ENCODE measurements at places on chromosomes 5 and 9.

- DNase-seq = no peak
Observed at GRCh38 chr9:126609711-126610388, 3.9 kb upstream of the LMX1B start.

DNA sequence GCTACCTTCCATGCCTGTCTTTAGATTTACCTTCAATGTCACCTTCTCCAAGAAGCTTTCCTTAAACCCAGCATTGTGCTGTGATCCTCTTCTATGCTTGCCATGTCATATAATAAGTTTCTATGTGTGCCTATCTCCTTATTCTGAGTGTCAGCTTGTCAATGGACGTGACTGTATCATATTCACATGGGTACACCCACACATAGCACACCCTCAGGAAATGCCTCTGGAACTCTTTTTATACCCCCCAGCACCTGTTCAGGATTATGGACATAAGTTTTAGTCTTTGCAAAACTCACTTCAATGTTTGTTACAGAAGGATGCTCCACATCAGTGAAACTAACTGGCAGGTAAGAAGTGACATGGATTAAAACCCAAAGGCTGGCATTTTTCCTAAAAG is 7.4 kb downstream of the GAS1 start:
- DNase-seq = no peak

- DNase-seq = no peak
Observed at GRCh38 chr9:14888272-14888671, 22.0 kb downstream of the FREM1 start.

GRCh38 chr9:128138001-128138400 is 10.5 kb upstream of the PTGES2 start:
- DNase-seq = no peak

DNA sequence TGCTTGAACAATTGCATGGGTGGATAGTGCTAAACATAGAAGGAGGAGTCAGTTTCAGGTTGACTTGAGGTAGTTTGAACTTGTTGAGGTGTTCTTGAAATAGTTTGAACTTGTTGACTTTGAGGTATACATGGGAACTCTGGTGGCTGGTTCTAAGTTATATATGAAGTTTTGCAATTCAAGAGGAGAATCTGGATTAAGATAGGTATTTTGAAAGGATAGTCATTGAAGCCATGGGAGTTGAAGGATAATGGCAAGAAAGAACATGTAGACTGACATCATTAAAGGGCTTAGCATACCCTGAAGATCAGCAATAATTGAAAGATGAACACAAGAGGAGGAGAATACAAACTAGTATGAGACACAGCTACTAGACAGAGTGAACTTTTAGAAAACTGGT is 181.9 kb upstream of the MRPS30 start:
- no peak for DNase-seq

DNA sequence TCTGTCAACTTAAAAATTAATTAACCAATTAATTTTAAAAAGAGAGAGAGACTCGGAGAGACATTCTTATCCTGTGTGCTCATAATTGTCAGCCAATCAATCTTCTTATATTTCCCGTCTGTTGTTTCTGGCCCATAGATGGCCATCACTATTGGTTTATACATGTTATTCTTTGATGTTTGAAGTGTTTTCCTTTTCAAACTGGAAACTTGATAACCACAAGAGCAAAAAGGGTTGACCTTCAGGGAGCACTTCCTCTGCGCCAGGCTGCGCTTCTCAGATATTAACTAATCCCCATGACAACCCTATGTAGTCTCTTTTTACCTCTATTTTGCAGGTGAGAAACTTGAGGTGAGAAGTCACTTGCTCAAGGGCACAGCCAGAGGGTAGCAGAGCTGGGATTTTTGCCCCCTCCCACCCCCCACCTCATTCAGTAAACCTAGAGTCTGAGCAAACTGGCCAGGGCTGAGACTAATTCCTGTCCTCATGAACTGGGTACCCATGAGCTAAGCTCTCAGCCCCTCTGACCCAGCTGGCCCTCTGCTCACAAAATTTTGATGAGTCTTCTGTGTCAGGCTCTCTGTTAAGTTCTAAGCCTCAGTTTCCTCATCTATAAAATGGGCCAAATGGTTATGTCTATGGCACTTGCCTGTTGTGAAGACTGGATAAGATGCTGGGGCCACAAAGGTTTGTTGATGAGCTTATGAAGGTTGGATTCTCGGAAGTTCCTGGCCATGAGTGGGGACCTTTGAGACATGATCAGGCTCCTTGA is 86.0 kb upstream of the SH3PXD2B start:
- DNase-seq = no peak

DNA sequence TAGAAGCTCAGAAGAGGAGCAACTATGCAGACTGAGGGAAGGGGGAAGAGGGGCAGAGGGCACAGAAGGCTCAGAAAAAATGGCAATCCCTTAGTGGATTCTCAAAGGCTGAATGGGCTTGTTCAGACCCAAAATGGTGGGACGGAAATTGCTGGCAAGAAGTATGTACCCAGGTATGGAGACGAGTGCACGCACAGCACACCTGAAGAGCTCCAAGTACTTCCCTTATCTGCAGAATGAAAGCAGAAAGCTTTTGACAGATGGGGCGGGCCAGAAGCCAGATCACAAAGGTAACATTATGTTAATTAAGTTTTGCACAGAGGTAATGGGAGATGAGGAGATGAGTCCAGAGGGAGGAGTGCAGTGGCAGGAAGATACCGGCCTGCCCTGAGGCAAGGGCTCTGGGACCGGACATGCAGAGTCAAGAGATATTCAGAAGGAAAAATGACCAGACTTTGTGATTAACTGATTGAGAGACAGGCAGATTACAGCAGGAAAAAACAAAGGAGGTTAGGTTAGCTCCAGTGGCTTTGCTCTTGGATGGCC is 138.1 kb upstream of the PIK3R1 start:
- no peak for DNase-seq

- DNase-seq = no peak
Observed at GRCh38 chr5:126909856-126910255, 120.5 kb downstream of the MARCHF3 start.

- no peak for DNase-seq
Observed at GRCh38 chr9:87342743-87343142, 154.9 kb upstream of the DAPK1 start.

- DNase-seq = peak; percentile 20
Observed at GRCh38 chr5:145937432-145938250, 1.3 kb downstream of the SH3RF2 start.

GRCh38 chr5:171275841-171276544 is 33.1 kb upstream of the TLX3 start:
- no peak for DNase-seq

- DNase-seq = no peak
Observed at GRCh38 chr9:16099732-16100536, 547.1 kb downstream of the CCDC171 start.

- no peak for DNase-seq
Observed at GRCh38 chr5:88827997-88828396, 55.0 kb downstream of the MEF2C start.

DNA sequence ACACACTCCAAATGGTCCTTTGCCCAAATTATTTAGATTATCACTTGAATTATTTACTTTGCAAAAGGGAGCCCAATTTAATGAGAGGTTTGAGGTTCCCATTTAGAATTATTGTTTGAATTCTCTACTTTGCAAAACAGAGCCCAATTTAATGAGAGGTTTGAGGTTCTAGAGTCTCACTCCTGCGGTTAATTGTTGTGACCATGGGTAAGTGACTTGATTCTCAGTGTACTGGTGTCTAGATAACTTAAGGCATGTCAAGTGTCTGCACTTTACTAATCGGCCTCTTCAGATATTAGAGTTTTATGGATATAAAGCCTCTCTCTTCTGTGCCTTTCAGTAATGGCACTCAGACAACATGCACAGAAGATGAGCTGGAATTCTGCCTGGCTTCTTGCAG is 67.5 kb downstream of the YIPF5 start:
- no peak for DNase-seq

- DNase-seq = no peak
Observed at GRCh38 chr9:21028466-21028865, 3.0 kb downstream of the HACD4 start.

- DNase-seq = no peak
Observed at GRCh38 chr5:67652201-67652600, 455.6 kb upstream of the CD180 start.

GRCh38 chr9:135515083-135515951 is 5.9 kb upstream of the LCN1 start:
- DNase-seq = no peak

- DNase-seq = no peak
Observed at GRCh38 chr9:120175031-120175430, 404.9 kb downstream of the CDK5RAP2 start.

GRCh38 chr9:3768712-3769457 is 243.1 kb upstream of the RFX3 start:
- DNase-seq = no peak

GRCh38 chr5:6728011-6728794 is 15.0 kb downstream of the TENT4A start:
- no peak for DNase-seq

GRCh38 chr9:91160599-91161464 is 200.9 kb downstream of the AUH start:
- DNase-seq = no peak

DNA sequence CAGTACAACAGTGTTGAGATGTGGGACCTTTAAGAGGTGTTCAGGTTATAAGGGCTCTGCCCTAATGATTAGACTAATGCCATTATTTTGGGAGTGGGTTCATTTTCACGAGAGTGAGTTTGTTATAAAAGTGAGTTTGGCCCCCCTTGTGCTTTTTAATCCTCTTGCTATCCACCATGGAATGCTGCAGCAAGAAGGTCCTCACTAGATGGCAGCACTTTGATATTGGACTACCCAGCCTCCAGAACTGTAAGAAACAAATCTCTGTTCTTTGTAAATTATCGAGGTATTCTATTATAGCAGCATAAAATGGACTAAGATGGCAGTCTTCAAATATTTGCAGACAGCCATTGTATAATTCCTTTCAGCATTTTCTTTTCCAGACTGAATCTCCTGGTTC is 212.4 kb downstream of the LRRC70 start:
- DNase-seq = no peak

GRCh38 chr5:167217097-167217743 is 1074.2 kb upstream of the WWC1 start:
- DNase-seq = no peak

- peak; percentile 57 for DNase-seq
Observed at GRCh38 chr5:147748590-147748989, 33.9 kb downstream of the JAKMIP2 start.

DNA sequence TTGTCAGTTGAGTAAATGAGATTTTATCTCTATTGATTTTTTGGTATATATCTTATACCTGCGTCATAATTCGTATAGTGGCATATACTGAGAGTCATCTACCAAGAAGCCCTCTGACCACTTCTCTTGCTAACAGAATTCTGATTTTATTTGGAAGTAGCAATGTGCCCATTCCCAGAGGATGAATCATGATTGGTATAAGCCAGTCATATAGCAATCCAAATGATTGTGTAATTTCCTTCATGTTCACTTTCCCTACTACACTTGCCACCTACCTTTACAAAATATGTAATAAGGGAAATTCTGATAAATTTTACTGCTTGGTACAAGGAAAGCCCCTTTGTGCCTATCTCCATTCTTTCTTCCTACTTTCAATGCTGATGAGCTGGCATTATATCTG is 16.1 kb upstream of the ZNF462 start:
- no peak for DNase-seq

- DNase-seq = no peak
Observed at GRCh38 chr5:95794070-95794516, 28.4 kb downstream of the GLRX start.

DNA sequence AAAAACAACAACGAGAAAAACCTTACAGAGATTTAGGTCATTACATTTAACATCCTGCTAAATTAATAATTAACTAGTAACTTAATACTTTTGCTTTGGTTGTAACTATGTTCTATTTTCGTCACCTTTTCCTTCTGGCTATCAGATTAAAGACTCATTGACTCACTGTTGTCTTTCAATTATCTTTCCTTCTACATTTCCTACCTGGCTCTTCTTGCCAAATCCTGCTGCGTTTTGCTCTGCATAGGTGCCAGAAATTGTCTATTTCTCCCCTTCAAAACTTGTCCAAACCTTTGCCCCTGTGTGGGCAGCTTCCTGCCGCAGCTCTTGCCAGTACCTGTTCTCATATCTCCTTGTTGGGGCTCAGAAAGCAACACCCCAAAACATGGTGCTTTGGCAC is 235.5 kb upstream of the ZNF608 start:
- no peak for DNase-seq

DNA sequence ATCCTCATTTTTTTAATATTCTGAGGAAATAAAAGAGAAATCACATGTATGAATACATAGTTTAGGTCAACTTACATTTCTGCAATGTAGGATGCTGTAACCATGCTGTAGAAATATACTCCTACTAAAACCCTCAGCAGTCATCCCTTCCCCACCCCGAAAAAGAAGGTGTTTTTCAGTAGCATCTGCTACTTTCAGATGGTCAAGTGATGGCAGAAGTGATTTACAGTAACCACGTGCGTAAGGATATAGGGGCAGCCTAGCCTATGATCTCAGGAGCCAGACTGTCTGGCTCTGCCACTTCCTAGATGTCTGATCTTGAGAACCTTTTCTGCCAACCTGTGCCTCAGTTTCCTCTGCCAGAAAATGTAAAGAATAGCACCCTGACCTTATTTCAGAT is 26.0 kb upstream of the SYK start:
- DNase-seq = no peak

DNA sequence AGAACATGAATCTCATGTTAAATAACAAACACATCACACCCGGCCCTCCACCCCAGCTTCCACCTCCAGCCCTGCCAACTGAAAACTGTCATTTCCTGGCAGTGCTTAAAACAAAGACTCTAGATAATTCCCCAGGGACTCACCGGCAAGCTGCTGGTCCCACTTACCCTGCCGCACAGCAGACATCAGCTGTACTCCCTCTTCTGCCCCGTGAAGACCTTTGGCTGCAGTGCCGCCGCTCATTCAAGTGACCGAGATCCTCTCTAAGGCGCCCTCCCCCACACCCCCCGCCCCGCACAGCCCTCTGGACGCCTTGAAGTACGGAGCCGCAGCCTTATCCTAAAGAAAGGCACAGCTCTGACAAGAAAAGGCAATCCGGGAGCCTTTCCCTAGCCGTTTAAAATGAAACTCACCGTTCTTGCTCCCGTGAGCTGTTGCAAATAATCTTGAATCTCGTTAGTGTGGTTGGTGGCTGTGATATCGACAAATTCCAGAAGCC is 434 bp downstream of the GLRX start:
- no peak for DNase-seq

GRCh38 chr5:5039918-5040317 is 100.2 kb upstream of the ADAMTS16 start:
- DNase-seq = no peak

DNA sequence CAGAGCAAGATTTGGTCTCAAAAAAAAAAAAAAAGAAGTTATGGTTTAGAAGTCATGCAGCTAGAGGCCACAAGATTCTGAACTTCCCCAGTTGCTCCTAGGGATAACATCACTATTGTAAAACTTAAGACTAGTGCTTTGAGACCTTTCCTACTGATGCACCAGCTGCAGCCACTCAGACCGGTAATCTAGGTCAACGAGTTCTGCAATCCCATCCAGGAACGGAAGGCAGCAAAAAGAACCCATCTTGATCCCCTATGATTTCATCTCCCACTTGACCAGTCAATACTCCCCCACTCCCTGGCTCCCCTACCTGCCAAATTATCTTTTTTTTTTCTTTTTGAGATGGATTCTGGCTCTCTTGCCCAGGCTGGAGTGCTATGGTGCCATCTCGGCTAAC is 46.9 kb upstream of the TTC39B start:
- DNase-seq = no peak
